ENCODE measurements at places on chromosomes 5 and 9. TPM values are rescaled to one million over a fixed set of nuclear protein-coding genes. Genes with fewer than 3 reads are reported as not detected.
A peak's percentile ranks its signal among the peaks of the same experiment; 100 is the strongest.

- H3K27me3 ChIP-seq = no peaks in the 10 kb centered on the region
- no peak overlapping the region for H3K27ac ChIP-seq
- H3K4me3 ChIP-seq = no peak overlapping the region
- no peaks in the 10 kb centered on the region for H3K4me1 ChIP-seq
Measured at GRCh38 chr5:157067005-157067404, 8.1 kb upstream of the HAVCR1 start.

GRCh38 chr9:115815786-115816185, 337.8 kb upstream of the PAPPA start:
- H3K4me1 ChIP-seq = no peaks in the 10 kb centered on the region
- no peaks in the 10 kb centered on the region for H3K27me3 ChIP-seq
- H3K36me3 ChIP-seq = no peaks in the 10 kb centered on the region
- H3K27ac ChIP-seq = no peak overlapping the region
- DNase-seq = no peak
- H3K4me3 ChIP-seq = no peak overlapping the region

Gene CTXN3
- total RNA-seq = not detected

- H3K4me3 ChIP-seq = no peak overlapping the region
- no peaks in the 10 kb centered on the region for H3K27me3 ChIP-seq
- no peaks in the 10 kb centered on the region for H3K36me3 ChIP-seq
- DNase-seq = no peak
- no peaks in the 10 kb centered on the region for H3K4me1 ChIP-seq
Measured at GRCh38 chr5:169071-169727, 22.1 kb upstream of the LRRC14B start.

- no peak for DNase-seq
- H3K36me3 ChIP-seq = no peaks in the 10 kb centered on the region
- no peaks in the 10 kb centered on the region for H3K27me3 ChIP-seq
- no peak overlapping the region for H3K4me3 ChIP-seq
- no peaks in the 10 kb centered on the region for H3K4me1 ChIP-seq
- no peak overlapping the region for H3K27ac ChIP-seq
Measured at GRCh38 chr9:99634186-99634585, 187.5 kb upstream of the NR4A3 start.

GRCh38 chr5:111017731-111018130, 53.8 kb upstream of the TSLP start:
- H3K36me3 ChIP-seq = no peaks in the 10 kb centered on the region
- no peak overlapping the region for H3K4me3 ChIP-seq
- no peak for DNase-seq
- no peaks in the 10 kb centered on the region for H3K27me3 ChIP-seq

GRCh38 chr5:8842971-8843551, 702.8 kb downstream of the SEMA5A start:
- no peaks in the 10 kb centered on the region for H3K27me3 ChIP-seq
- no peak overlapping the region for H3K4me3 ChIP-seq
- H3K36me3 ChIP-seq = no peaks in the 10 kb centered on the region
- no peak for DNase-seq
- H3K27ac ChIP-seq = no peak overlapping the region

Gene ZNF454
- not detected for total RNA-seq

DNA sequence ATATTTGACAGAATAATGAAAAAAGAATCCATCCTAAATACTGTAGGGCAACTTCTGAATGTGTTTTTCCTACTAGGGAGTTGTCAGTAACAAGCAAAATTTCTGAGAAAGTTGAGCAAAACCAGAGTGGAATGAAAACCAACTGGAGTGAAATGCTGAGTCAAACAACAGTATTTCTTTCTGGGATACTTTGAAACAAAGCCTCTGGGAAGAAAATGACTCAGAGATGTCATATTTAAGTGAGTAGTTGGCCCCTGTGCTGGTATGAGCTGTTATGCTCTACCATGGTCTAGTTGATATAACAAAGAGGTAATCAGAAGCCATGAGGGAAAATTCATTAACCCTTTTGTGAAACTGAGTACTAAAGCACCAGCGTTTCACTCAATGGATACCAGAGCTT, 372.1 kb upstream of the C9orf72 start:
- no peak for DNase-seq
- H3K4me3 ChIP-seq = no peak overlapping the region
- H3K27me3 ChIP-seq = no peaks in the 10 kb centered on the region
- H3K36me3 ChIP-seq = no peaks in the 10 kb centered on the region
- no peak overlapping the region for H3K27ac ChIP-seq

Gene CD74
- total RNA-seq = 1,948 TPM

Gene PIP5KL1
- total RNA-seq = 2.1 TPM

Gene REXO4
- total RNA-seq = 44.1 TPM

DNA sequence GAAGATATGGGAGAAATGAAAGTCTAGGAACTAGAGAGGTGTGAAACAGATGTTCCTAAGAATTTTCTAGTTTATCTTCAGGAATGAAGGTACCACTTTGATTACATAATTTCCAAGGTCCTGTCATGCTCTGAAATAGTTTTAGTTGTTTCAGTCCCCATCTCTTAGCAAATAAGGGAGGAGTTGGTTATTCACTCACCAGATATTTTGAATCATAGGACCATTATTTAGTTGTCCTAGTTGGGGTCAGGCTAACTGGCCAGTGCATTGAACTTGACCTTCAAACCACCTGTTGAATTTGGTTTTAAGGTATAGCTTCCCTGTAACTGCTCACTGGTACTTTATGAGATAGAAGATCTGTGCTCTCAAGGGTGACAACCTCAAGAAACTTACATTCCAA, 53.9 kb upstream of the TNFAIP8 start:
- H3K27ac ChIP-seq = peak overlapping the region; percentile 74
- H3K4me1 ChIP-seq = peaks cover 69% of the 10 kb centered on the region
- H3K27me3 ChIP-seq = no peaks in the 10 kb centered on the region
- H3K4me3 ChIP-seq = no peak overlapping the region

- H3K27me3 ChIP-seq = peaks cover 24% of the 10 kb centered on the region
- H3K36me3 ChIP-seq = no peaks in the 10 kb centered on the region
- DNase-seq = no peak
- no peak overlapping the region for H3K27ac ChIP-seq
Measured at GRCh38 chr5:73381590-73382400, 66.8 kb downstream of the FOXD1 start.

DNA sequence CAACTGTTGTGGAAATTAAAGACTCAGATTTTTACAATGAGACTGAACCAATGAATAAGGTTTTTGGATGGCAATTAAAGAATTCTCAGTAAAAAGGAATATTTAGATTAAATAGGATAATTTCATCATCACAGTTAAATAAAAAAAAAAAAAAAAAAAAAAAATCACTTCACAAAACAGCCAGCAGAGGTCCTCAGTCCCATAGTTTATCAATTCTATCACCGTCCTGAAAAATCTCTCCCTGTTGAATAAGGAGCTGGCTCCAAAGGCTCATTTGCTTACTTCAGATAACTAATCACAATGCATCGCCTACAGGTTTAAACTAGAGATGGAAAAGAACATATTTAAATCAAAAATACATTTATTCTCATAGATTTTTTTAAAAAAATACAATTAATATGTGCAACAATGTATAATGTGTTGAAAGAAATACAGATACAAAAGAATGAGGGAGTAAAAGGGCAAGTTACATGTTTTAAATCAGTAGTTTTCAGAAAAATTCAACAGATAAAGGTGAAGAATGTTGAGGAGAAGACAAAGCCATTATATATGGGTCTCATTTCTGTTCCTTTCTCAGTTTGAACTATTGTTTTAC, 175.8 kb upstream of the CHD1 start:
- H3K27me3 ChIP-seq = peaks cover 3% of the 10 kb centered on the region
- no peak overlapping the region for H3K4me3 ChIP-seq
- no peaks in the 10 kb centered on the region for H3K4me1 ChIP-seq
- no peak overlapping the region for H3K27ac ChIP-seq
- no peaks in the 10 kb centered on the region for H3K36me3 ChIP-seq
- no peak for DNase-seq

All from naive thymus-derived CD4-positive, alpha-beta T cell (primary cell).